ENCODE measurements at places on chromosomes 7 and 10. TPM values are rescaled to one million over a fixed set of nuclear protein-coding genes. Genes with fewer than 3 reads are reported as not detected.

GRCh38 chr7:52753855-52754254 is 281.6 kb upstream of the POM121L12 start:
- DNase-seq: no peak
- no peak overlapping the region for H3K27ac ChIP-seq
- H3K4me3 ChIP-seq: no peak overlapping the region
- H3K36me3 ChIP-seq: no peaks in the 10 kb centered on the region

GRCh38 chr7:1421020-1421790 is 38.1 kb downstream of the MICALL2 start:
- H3K36me3 ChIP-seq: no peaks in the 10 kb centered on the region
- H3K4me3 ChIP-seq: no peak overlapping the region

Gene MLLT10
- 49.1 TPM for total RNA-seq

Gene ERVW-1
- total RNA-seq: 0.25 TPM

DNA sequence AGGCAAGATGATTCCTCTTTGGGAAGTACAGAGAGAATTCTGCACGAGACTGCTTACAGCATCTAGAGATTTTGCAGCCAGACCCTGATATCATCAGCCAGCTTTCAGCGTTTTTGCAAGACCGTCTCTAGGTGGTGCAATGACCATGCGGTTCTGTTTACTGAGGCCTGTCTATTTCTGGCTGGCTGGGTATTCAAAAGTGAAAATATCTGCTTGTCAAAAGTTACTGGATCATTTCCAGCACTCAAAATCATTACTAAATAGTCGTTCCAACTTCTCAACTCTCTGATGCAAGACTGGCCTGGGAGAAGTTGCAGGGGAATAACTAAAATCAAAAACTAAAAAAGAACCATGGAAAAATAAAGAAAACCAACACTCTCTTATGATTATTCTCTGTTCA is 240.1 kb downstream of the ELMO1 start:
- no peaks in the 10 kb centered on the region for H3K27me3 ChIP-seq
- DNase-seq: peak; percentile 99
- peaks cover 59% of the 10 kb centered on the region for H3K4me1 ChIP-seq
- no peaks in the 10 kb centered on the region for H3K36me3 ChIP-seq
- H3K27ac ChIP-seq: no peak overlapping the region
- H3K4me3 ChIP-seq: no peak overlapping the region

GRCh38 chr7:27151341-27151930 is 947 bp downstream of the HOXA3 start:
- peaks cover 61% of the 10 kb centered on the region for H3K4me1 ChIP-seq
- H3K36me3 ChIP-seq: no peaks in the 10 kb centered on the region
- DNase-seq: no peak
- H3K27ac ChIP-seq: no peak overlapping the region

Gene ACHE
- 8.2 TPM for total RNA-seq

Gene TEX47
- total RNA-seq: not detected

Gene C10orf53
- 0.09 TPM for total RNA-seq

DNA sequence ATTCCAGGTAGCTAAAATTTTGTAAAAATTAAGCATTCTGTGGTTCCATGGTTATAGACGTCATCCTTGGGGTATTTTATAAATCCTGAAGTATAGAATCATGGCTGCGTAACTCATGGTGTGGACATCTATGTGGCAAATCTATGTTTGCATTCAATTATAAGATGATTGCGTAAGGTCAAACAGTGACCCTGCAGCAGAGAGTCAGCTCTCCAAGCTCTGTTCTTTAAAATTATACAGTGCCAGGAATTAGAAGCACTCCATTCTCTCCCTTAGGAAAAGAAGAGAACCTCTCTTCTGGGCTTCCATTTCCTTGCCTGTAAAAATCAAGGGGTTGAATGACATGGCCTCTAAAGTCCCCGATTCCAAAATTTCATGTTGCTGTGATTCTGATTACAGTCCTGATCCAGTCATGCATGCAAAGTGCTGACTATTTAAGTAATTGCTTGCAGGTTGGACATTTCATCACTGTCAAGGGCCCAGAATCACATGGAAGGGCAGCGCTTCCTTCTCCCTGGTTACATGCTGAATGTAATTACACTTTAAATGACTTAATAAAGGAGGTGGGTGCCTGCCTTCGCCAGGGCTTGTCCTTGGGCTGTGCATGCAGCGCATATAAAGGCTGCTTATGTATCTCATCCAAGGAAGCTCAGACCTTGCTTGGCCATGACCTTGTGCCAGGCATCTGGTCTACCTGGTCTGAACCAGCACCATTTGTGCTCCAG is 550.7 kb downstream of the TYW1 start:
- H3K27ac ChIP-seq: peak overlapping the region; percentile 19
- no peak for DNase-seq
- H3K4me1 ChIP-seq: no peaks in the 10 kb centered on the region
- no peak overlapping the region for H3K4me3 ChIP-seq
- H3K36me3 ChIP-seq: no peaks in the 10 kb centered on the region

DNA sequence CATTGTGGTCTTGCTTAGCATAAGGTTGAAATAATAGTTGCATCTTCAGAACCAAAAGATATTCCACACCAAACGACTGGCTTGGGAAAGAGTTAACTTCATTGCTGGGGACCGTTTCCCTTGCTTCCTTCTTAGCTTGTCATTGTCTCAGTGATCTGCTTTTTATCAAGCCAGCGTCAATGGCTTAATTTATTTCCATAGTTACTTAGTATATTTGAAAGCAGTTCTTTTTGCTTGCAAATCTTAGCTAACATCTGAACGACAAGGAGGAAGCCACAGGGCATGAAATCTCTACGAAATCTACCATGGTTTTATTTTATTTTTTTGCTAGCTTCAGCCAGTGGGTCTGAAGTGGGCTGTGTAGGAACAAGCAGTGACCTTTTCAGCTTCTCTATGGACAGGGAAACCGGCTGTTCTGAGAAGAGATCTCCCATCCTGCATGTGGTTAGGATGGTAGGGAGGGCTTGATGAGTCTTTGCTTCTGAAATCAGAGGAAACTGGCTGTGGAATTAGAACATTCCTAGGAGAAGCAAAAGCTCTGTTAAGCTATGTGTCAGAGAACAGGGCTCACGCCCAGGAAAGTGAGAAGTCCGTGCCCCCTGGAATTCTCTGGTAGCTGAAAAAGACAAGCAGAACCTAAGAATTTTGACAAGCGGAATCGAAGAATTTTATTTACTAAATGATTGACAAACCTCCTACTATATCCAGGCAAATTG is 8.0 kb downstream of the SLC18A2 start:
- no peaks in the 10 kb centered on the region for H3K4me1 ChIP-seq
- no peak overlapping the region for H3K27ac ChIP-seq
- H3K27me3 ChIP-seq: no peaks in the 10 kb centered on the region
- no peaks in the 10 kb centered on the region for H3K36me3 ChIP-seq

Gene ACSM6
- total RNA-seq: not detected

GRCh38 chr7:158245724-158246041 is 341.9 kb downstream of the PTPRN2 start:
- H3K36me3 ChIP-seq: no peaks in the 10 kb centered on the region
- no peak for DNase-seq
- no peak overlapping the region for H3K4me3 ChIP-seq
- no peak overlapping the region for H3K27ac ChIP-seq

GRCh38 chr10:17403161-17403560 is 51.2 kb downstream of the ST8SIA6 start:
- no peaks in the 10 kb centered on the region for H3K36me3 ChIP-seq
- H3K27me3 ChIP-seq: no peaks in the 10 kb centered on the region

GRCh38 chr7:1004018-1004852 is 21.3 kb downstream of the CYP2W1 start:
- no peak overlapping the region for H3K27ac ChIP-seq
- no peak for DNase-seq
- H3K27me3 ChIP-seq: no peaks in the 10 kb centered on the region
- peaks cover 4% of the 10 kb centered on the region for H3K36me3 ChIP-seq

DNA sequence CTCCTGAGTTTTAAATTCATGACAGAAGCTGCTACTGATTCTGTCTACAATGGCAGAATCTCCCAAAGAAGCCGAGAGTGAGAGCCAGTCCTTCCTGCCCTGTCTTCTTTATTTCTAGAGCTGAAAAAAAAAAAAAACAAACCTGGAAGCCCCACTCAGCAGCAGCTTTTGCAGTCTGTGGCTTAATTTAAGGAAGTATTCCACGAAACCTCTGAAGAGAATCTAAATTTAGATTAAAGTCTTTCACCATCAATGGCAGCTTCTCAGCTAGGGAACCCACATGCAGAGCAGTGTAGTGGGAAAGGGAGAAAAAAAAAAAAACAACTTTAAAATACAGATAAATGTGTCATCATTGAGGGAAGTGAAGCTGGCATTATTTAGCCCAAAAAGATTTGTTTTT is 23.4 kb downstream of the SMURF1 start:
- no peak for DNase-seq
- peaks cover 15% of the 10 kb centered on the region for H3K4me1 ChIP-seq
- H3K4me3 ChIP-seq: no peak overlapping the region
- H3K27me3 ChIP-seq: no peaks in the 10 kb centered on the region

DNA sequence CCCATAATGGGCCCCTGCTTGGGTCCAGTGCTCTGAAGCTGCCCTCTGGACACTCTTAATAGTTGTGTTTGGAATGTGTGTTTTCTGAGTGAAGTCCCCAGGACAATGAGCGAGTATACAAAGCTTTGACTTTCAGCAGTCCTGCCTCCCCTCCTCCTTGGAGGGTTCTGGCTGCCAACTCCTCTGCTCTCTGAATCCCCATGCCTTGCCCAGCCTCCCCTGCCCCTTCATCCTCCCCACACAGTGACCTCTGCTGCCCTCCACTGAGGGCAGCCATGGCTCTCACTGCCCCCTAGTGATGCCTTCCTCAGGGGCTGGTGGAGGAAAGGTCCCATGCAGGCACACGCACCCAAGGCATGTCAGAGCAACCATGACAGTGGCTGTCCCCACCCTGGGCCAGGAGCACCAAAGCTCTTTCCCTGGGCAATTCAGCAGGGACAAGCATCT is 40.9 kb downstream of the FRMPD2 start:
- H3K4me1 ChIP-seq: no peaks in the 10 kb centered on the region
- H3K27ac ChIP-seq: no peak overlapping the region
- DNase-seq: no peak
- H3K4me3 ChIP-seq: no peak overlapping the region
- no peaks in the 10 kb centered on the region for H3K27me3 ChIP-seq

DNA sequence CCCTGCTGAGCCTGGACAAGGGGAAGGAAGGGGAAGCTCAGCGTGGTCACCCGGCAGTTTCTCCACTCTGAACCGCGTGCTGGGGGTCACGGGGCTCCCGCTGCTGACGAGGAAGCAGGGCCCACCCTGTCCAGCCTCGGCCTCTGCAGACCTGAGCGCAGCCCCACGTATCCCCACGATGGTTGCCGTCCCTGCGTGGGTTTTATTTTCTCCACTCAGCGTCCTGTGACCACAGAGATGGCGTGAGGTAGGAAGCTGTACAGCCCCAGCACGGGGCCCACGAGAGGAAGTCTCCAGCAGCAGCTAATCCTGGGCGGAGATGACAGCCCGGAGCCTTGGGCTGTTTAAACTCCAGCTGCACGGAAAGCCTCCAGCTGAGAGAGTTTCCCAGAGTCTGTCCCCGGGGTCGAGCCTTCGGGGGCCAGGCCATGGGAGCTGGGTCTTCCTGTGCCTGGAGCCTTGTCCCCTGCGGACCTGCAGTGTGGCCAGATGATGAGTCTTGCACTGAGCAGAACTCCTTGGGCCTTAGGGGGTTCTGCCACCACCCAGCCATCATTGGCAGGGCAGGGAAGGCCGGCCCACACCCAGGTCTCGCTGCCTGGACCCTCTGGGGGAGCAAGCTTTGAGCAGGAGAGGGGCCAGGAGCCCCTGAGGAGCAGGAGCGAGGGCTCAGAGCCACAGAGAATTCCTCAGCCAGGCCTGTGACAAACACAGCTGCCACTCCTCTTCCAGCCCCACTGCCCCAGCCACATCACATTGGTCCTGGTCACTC is 72.8 kb upstream of the FAM20C start:
- no peaks in the 10 kb centered on the region for H3K27me3 ChIP-seq
- H3K4me1 ChIP-seq: peaks cover 7% of the 10 kb centered on the region
- no peak overlapping the region for H3K4me3 ChIP-seq
- H3K36me3 ChIP-seq: no peaks in the 10 kb centered on the region

- no peak for DNase-seq
- H3K27me3 ChIP-seq: no peaks in the 10 kb centered on the region
- H3K36me3 ChIP-seq: no peaks in the 10 kb centered on the region
- H3K4me1 ChIP-seq: no peaks in the 10 kb centered on the region
Observed at GRCh38 chr7:129401967-129402860, 32.0 kb upstream of the STRIP2 start.

GRCh38 chr10:75766106-75766505 is 334.7 kb downstream of the LRMDA start:
- no peak overlapping the region for H3K4me3 ChIP-seq
- no peaks in the 10 kb centered on the region for H3K27me3 ChIP-seq
- H3K27ac ChIP-seq: no peak overlapping the region

DNA sequence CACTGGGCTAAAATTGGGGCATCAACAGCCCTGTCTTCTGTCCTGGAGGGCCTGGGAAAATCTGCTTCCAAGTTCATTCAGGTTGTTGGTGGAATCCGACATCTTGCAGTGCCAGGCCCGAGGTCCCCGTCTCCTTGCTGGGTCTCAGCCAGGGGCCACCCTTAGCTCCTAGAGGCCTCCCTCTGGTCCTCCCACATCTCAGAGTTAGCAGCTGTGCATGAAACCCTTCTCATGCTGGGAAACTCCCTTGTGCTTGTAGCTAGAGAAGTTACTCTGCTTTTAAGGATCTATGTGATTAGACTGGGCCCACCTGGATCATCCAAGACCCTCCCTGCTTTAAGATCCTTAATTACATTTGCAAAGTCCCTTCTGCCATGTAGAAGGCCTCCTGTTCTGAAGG is 15.3 kb downstream of the HIP1 start:
- no peak for DNase-seq
- no peaks in the 10 kb centered on the region for H3K27me3 ChIP-seq
- no peak overlapping the region for H3K4me3 ChIP-seq
- peaks cover 1% of the 10 kb centered on the region for H3K4me1 ChIP-seq
- H3K36me3 ChIP-seq: no peaks in the 10 kb centered on the region
- no peak overlapping the region for H3K27ac ChIP-seq

Gene ACTA2
- total RNA-seq: 485 TPM

- no peak for DNase-seq
- no peaks in the 10 kb centered on the region for H3K4me1 ChIP-seq
- no peak overlapping the region for H3K4me3 ChIP-seq
Observed at GRCh38 chr7:107276220-107276827, 107.5 kb downstream of the HBP1 start.

DNA sequence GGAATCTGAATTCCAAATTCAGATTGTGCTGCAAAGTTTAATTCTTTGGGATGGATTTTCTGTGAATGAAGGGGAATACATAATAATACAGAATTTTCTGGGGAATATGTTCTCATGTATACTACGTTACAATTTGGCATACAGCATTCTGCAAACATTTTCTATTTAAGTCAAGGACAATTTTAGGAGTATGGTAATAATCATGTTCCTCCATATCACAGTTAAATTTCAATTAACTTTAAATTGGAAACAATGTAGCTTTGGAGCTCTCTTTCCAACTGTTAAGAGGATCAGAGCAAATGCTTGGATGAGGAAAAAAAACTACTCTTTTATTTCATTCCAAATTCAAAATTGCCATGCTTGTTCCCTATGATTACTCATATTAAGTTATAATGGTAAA is 217.5 kb downstream of the JAZF1 start:
- H3K27me3 ChIP-seq: no peaks in the 10 kb centered on the region
- no peaks in the 10 kb centered on the region for H3K36me3 ChIP-seq
- H3K27ac ChIP-seq: no peak overlapping the region
- no peaks in the 10 kb centered on the region for H3K4me1 ChIP-seq

All from lung (tissue), 17 donors.